ENCODE measurements at places on chromosomes 7 and 10. TPM values are rescaled to one million over a fixed set of nuclear protein-coding genes. Genes with fewer than 3 reads are reported as not detected.

- no peak for DNase-seq
These were observed 31.6 kb downstream of the CHAT start for GRCh38 chr10:49645417-49645816.

GRCh38 chr10:15316871-15317464 lies 54.1 kb downstream of the FAM171A1 start:
- no peak for DNase-seq

GRCh38 chr10:113849946-113850345 lies 3.9 kb downstream of the DCLRE1A start:
- DNase-seq = no peak

The MKX gene
- not detected for total RNA-seq

DNA sequence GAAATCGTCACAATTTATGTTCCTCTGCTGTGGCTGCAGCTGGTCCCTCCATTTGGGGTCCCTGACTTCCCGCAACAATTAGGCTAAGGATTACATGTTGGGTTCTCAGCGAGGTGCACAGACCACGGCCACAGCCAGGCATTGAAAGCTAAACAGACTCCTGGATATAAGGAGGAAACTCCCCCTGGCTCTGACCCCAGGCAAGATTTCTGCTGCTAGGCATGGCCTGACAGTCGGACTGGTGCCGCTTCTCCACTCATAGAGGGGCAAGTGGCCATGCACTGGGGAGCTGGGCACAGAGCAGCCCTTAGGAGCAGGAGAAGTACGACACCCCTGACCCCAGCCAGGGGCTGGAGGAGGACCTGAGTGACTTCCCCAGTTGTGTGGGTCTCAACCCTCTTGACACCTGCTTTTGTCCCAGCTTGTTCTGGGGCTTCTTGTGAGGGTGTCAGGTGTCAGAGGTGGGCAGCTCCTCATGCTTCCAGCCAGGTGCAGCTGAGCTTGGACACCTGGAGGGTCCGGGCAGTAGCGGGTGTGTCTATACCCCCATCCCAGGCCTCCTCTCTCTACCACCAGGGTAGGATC lies 38.3 kb downstream of the TSPAN15 start:
- DNase-seq = no peak

- DNase-seq = no peak
These were observed 21.9 kb downstream of the ADCY1 start for GRCh38 chr7:45595809-45596664.

All from gastrocnemius medialis (tissue), 4 donors.